ENCODE measurements at places on chromosomes 11 and 22.

- DNase-seq, result no peak
Measured at GRCh38 chr11:1936072-1936780, 10.9 kb upstream of the MRPL23 start.

GRCh38 chr22:49010070-49010863 lies 817.4 kb downstream of the BRD1 start:
- DNase-seq, result no peak

GRCh38 chr11:3008746-3009336 lies 16.7 kb upstream of the NAP1L4 start:
- DNase-seq, result no peak

DNA sequence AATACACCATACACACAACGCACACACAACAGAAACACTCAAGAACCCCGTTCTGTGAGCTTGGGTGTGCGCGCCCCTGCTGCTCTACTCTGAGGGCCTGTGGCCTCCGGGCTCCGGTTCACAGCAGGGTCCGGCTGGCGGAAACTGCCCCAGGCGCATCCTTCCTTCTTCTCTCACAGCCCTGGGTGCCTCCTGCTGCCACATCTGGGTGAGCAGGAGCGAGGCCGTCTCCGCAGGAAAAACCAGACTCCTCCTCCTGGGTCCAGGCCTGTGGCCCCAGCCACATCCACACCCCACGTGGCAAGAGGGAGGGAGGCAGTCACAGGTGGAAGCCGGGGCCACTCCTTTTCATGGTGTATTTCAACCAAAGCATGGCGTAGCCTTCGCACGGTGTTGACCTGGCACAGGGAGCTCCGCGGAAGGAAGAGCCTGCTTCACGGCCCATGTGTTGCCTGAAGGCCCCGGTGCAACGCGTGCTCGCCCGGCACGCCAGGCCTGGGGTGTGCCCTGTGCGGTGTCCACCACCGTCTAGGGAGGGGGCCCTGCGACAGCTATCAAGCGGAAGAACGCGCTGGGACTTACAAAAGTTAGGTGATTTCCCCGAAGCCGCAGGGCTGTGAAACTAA lies 1502.7 kb downstream of the TBC1D22A start:
- DNase-seq, result no peak

- no peak for DNase-seq
Measured at GRCh38 chr11:93468290-93468689, 74.9 kb downstream of the SMCO4 start.

GRCh38 chr22:37609240-37610152 lies 862 bp downstream of the GGA1 start:
- no peak for DNase-seq

DNA sequence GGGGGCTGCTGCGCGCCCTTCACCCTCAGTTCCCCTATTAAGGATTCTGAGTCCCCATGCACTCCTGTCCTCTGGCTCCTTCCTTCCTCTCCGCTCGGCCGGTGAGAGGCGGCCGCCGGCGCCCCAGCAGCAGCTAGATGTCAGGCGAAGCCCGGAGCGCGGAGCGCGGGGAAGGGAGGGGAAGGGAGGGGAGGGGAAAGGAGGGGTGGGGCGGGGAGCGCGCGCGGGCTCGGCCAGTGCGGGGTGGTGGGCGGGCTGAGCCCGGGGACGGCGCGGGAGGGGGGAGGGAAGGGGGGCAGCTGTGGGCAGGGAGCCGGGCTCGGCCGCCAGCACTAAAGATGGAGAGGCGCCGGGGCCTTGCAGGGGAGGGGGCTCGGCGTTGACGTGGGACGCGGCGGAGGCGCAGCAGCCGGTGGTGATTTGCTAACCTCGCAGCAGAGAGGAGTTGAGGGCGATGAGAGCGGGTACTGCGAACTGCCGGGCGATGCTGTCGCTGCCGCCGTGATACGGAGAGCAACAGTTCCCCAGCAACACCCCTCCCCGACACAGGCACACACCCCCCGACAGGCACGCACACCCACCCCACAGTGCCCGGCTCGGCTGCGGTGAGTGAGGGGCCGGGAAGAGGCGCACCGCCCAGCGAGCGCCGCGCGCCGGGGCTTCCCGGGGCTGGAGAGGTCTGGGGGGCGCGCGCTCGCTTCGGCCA lies at the start of gene ZBTB16:
TSS of gene ZBTB16 (plus strand) at position 434 of the 706 bp plus-strand sequence. CDS start 3,590 bp downstream, outside the sequence.
- no peak for DNase-seq

GRCh38 chr11:74559110-74559933 lies 33.1 kb upstream of the POLD3 start:
- no peak for DNase-seq

DNA sequence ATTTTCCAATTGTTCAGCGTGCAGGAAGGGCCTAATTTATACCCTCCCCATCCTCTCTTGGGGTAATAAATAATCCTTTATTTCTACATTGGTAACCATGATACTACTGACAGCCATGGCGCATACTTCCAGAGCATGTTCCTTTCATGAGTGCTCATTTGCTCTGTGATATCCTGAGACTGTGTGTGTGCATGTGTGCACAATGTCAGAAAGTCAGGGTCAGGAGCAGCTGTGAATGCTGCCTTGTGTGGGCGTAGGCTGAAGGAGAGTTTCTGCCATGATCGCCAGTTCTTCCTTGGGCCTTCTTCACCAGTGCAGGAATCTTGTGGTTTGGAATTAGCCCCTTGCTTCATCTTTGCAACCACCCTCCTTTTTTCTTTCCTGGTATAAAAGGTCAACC lies 10.2 kb downstream of the TUBA8 start:
- DNase-seq, result no peak

GRCh38 chr22:31768422-31769059 lies 14.7 kb downstream of the DEPDC5 start:
- no peak for DNase-seq

GRCh38 chr11:99865951-99866350 lies 821.1 kb upstream of the ARHGAP42 start:
- no peak for DNase-seq

GRCh38 chr11:4546878-4547277 lies 1.9 kb downstream of the OR52M1 start:
- no peak for DNase-seq

- peak; percentile 81 for DNase-seq
Measured at GRCh38 chr11:131694526-131695424, 324.4 kb downstream of the NTM start.

- no peak for DNase-seq
Measured at GRCh38 chr22:47401592-47401898, 639.1 kb downstream of the TBC1D22A start.

DNA sequence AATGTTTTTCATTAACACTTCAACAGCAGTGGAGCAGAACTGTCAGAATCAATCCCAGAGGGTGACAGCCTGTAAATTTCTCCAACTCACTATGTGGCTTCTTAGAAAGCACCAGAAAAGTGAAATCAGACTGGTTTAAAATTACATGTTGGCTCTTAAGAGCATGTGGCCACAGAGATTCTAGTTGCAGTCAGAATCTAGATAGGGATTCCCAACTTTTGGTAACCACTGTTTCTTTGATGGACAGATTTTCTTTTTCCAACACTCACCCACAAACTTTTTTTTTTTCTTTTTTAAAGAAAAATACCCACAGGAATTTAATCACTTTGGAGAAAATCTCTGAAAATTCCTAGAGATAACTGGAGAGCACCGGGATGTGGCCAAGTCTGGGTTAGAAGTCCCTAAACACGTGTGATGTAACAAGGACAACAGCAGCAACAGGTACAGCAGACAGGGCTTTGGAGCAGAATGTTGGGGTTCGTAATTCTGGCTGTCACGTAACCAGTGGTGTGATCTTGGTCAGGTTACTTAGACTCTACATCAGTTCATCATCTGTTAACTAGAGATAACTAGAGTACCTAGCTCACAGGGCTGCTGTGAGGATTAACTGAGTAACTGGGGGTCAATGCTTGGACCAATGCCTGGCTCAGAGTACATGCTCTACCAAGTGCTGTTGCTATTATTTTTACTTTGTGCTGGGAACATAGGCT lies 100.1 kb downstream of the NAT10 start:
- no peak for DNase-seq

DNA sequence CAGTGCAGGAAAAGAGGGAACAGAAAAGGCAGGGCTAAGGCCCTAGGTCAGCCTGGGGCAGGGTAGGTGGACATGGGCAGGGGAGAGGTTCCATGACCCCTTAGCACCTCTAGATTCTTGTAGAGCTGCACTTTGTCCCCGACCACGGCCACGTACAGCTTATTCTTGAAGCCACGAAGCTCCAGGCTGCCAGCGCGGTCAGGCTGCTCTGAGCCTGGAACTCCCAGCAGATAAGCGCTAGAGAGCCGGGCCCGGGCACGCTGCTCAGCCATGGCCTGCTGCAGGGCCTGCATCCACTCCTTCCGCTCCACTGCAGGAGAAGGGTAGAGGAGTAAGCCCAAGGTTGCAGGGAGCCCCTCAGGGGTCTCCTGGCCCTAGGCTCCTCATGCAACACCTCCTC lies 36.1 kb upstream of the PDE2A start:
- no peak for DNase-seq

GRCh38 chr11:44997566-44997965 lies 46.9 kb upstream of the TP53I11 start:
- DNase-seq, result no peak

DNA sequence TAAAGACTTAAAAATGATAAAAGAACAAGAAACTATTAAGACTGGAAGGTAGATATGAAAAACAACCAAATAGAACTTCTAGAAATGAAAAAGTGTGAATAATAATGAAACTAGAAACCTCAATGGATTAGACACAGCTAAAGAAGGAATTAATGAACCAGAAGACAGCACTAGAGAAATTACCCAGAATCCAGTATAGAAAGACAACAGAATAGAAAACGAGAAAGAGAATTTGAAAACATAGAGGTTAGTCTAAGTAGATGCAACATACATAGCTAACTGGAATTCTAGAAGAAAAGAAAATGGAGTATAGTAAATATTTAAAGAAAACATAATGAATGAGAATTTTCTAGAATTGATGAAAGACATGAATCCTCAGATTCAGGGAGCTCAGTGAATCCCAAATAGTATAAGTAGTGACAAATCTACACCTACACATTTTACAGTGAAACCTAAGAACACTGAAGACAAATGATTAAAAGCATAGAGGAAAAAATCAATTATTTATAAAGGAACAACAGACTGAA lies 111.9 kb downstream of the PARVA start:
- DNase-seq, result no peak

GRCh38 chr11:8963569-8964323 lies 496 bp downstream of the TMEM9B start:
- DNase-seq, result no peak

DNA sequence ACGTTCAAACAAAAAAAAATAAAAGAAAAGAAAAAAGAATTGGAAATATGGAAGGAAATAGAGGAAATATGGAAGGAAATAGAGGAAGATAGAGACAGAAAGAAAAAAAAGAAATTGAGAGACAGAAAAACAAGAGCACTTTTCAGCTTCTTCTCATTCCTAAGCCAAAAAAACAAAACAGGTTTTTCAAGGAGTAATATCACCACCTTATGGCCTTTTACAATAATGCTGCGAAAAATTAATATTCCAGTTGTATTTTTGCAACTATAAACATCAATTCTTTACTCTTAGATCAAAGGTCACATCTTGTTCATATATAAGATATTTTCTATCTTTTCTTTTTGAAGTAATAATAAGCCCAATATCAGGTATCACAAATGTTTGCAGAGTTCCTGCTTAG lies 328.3 kb downstream of the FAT3 start:
- no peak for DNase-seq

- DNase-seq, result no peak
Measured at GRCh38 chr11:119222308-119222707, 16.2 kb downstream of the CBL start.

GRCh38 chr11:61880031-61880430 lies 11.3 kb downstream of the FADS3 start:
- no peak for DNase-seq

GRCh38 chr22:28597665-28598064 lies 82.0 kb downstream of the TTC28 start:
- no peak for DNase-seq

- no peak for DNase-seq
Measured at GRCh38 chr11:35662061-35662648, 420 bp upstream of the TRIM44 start.

GRCh38 chr11:75376175-75376574 lies 23.1 kb upstream of the RPS3 start:
- DNase-seq, result no peak

- no peak for DNase-seq
Measured at GRCh38 chr11:75938543-75938942, 123.5 kb downstream of the UVRAG start.

DNA sequence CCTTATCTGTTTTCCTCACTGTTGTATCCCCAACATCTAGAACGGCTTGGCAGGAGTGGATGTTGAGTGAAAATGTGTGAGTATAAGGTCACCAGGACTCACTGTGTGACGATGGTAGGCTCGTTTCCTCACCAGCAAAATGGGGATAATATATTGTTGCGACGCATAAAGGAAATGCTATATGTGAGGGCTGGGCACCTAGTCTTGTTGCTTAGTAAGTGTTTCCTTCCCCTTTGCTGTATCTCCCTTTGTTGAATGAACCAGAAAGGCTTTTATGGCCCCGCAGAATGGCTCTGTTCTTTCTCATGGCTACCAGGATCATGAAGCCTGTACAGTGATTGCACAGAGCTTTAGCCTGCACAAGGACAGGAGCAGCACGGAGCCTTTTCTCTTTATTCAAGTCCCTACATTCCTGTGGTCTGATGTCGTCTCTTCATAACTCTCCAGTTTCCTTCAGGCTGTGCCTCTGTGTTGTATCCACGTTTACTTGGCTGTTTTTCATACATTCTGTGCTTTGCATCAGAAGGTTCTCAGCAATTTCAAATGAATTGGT lies 5.4 kb downstream of the TNRC6B start:
- DNase-seq, result no peak

GRCh38 chr11:1832211-1832919 lies 2.4 kb upstream of the SYT8 start:
- DNase-seq, result peak; percentile 88

DNA sequence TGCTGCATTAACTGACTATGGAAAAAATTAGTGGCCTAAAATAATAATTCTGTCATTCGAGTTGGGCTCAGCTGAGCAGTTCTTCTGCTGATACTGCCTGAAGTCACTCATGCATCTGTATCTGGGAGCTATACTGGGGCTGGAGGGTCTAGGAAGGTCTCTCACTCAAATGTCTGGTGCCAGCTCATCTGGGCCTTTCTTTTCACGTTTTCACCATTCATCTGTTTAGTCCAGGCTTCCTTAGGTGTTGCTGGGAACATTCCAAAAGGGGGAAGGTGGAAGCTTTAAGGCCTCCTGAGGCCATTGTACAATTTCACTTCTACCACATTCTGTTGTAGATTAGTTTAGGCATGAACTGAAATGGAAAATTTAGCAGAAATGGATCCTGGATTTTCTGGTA lies 28.0 kb downstream of the YAP1 start:
- no peak for DNase-seq

GRCh38 chr11:336659-337198 lies 16.1 kb upstream of the IFITM3 start:
- no peak for DNase-seq

GRCh38 chr11:2807801-2808241 lies 77.8 kb downstream of the CDKN1C start:
- DNase-seq, result no peak

- peak; percentile 82 for DNase-seq
Measured at GRCh38 chr22:29004647-29005371, 56.8 kb downstream of the C22orf31 start.

DNA sequence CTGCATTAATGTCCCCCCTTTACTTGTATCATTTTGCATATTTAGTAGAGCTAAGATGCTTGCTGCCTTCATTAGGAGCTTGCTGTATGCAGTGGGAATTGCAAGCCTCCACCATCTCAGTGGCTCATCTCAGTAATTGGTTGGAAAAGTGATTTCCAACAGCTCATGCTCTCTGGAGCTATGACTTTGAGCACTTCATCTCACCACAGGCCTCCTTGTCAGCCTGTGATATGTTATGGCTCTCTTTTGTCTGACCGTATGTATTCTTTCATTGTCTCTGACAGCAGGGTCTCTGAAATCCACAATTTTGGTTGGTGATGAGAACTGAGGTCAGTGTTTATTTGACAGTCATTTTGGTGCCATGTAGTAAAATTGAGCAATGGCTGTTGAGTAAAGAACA lies 345.1 kb downstream of the FAT3 start:
- DNase-seq, result no peak

Data from right kidney (tissue), 9 donors.